ENCODE measurements at places on chromosomes 7 and 10.

DNA sequence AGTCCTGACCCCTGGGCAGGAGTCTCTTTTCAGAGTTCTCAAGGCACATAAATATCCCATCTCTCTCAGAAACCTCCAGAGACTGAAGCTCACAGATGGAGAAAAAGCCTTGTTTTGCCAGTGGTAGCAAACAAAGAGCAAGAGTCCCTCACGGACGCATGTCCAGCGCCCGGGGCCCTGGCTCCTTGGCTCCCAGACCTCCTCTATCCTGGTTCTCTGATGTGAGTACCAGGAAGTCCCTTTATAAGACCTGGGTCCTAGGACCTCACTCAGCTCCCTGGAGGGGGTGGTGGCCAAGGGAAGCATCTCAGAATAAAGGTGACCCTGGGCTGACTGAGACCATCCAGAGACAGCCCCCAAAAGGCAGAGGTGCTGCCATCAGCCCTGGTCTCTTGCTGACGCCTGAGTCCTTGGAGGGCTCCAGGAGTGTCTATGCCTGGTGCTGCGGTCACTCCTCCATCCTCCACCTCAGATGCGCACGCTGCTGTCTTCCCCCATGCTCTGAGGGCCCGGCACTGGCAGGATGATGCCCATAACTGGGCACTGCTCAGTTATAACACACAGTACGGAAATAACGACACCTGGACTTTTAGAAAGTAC lies 221.5 kb downstream of the TNS3 start:
- DNase-seq, result no peak

DNA sequence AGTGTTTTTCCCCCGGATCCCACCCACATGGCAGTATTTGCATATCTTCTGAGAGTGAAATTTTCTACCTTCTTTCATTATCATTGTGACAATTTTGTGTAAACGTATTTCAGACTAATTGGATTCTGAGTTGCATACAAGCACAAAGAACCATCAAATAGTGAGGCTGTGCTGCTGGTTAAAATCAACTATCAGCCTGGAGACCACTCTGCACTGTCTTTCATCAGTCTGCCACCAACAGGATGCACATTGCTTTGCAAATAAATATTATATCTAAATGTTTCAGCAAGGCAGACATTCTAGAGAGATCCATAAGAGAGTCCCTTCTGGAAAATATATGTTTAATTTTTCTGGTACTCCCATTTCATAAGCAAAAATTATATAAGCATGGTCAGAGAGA lies 851.8 kb downstream of the XPNPEP1 start:
- DNase-seq, result no peak

GRCh38 chr10:93548376-93549071 lies 17.9 kb upstream of the FFAR4 start:
- DNase-seq, result no peak

DNA sequence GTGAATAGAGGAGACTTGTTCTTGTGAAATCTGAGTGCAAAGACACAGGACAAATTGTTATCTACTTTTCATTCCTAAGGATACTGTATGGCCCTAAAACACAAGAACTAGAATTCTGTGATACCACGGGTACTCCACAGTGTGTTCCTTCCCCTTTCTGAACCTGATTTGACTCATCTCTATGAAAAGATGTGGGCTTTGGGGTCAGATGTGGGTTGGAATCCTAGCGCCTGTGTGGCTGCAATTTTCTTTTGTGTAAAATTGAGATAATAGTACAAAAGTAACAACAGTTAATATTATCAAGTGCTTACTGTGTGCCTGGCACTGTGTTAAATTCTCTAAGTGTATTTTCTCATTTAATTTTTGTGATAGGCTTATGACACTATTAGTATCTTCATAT lies 8.1 kb downstream of the SRGN start:
- peak; percentile 45 for DNase-seq

- no peak for DNase-seq
Measured at GRCh38 chr10:113573368-113573767, 20.5 kb downstream of the HABP2 start.

GRCh38 chr10:3737864-3738263 lies 47.1 kb downstream of the KLF6 start:
- DNase-seq, result no peak

- peak; percentile 27 for DNase-seq
Measured at GRCh38 chr10:69409968-69410367, 6.8 kb downstream of the TACR2 start.

DNA sequence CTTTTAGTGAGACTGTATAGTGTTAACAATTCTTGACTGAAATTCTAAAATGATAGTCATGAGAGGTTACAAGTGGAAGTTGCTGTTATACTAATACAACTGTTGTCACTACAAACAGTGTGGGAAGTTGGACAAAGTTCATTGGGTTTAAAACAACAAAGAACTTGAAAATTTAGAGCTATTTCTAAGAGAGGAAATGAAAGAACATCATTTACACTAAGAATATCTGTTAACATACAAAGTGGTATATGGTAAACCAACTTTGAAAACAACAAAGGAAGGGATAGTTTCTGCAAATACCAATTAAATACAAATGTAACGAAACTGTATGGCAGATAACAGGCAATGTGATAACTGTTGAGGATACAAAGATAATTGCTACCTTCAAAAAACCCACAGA lies 11.6 kb downstream of the MTPN start:
- DNase-seq, result no peak

DNA sequence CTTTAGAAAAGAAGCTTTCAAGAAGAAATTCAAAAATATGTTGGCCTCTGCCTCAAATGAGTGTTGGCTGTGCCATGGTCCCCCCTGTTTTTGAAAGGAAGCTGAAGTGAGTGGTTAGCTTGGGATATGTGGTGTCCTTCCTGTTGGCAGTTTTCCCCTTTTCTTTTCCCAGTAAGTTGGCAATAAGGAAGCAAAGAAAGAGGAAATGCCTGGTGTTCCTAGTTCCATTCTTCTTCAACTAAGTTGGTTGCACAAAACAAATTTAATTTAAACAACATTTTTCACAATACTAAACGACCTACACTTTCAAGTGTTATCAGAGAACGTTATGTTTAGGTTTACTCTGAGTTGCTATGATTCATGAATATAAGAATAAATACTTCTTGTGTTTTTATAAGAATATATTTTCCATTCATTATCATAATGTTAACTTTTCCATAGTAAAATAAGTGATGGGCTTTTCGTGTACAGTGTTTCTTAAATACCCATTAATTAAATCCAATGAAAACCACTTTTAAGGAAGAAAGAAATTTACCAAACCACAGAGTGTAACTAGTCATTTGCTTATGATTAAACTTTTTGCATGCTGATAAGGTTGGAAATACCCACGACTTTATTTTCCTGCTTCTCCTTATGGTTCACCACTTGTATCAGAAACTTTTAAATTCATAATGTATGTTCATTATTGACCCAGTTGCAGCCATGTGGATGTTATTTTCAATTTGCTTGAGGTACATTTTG lies 7.7 kb downstream of the HDAC9 start:
- no peak for DNase-seq

GRCh38 chr7:155980841-155981240 lies 168.6 kb upstream of the SHH start:
- no peak for DNase-seq

GRCh38 chr7:98868450-98868849 lies 1.4 kb downstream of the TMEM130 start:
- no peak for DNase-seq

GRCh38 chr10:16646181-16647059 lies 124.7 kb upstream of the C1QL3 start:
- no peak for DNase-seq
